ENCODE measurements at places on chromosomes 3 and 15.
A peak's percentile ranks its signal among the peaks of the same experiment; 100 is the strongest.

DNA sequence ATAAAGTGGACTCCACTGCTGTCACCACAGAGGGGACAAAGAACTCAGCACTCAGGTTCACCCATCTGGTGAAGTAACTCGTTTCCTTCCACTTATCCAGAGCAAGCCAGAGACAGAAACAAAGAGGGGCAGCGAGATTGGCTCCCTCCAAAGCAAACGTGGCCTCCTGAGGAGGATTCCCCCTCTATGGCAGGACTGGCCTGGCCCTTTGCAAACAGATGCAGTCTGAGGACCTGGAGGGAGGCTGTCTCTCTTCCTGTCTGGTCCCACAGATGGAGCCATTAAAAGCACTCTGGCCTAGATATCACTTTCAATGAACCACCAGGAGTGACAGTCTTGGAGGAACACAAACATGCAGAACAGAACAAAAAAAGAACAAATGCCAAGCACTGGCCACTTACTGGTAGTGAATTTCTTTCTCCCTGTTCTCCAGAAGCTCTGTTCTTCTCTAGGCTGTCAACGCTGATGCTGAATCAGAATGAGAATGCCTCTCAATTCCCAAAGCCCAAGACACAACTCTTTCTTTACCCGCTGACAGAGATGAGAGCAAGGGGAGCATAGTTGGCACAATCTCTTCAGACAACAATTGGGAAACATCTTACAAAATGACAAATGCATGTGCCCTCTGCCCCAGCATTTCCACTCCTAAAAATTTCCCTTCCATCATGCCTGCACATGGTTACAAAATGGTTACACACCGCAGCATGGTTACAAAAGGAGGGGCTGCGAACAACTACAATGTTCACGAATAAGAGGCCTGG is 14.3 kb downstream of the KLHL25 start:
- DNase-seq: no peak

DNA sequence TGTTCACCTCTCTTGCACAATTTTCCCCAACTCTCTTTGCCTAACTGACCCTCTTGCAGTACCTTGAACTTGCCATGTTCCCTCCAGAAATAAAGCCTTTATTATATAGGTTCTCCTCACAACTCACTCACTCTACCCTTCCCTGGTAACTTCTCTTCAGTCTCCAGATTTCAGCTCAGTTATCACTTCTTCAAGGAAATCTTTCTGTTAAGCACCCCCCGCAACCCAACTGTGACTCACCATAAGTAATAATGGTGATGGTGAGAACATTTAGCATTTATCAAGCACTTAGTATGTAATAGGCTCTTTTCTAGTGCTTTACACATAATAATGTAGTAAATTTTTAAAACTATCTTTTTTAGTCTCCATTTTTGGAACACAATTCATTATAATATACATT is 8.1 kb upstream of the OR5K1 start:
- DNase-seq: no peak

DNA sequence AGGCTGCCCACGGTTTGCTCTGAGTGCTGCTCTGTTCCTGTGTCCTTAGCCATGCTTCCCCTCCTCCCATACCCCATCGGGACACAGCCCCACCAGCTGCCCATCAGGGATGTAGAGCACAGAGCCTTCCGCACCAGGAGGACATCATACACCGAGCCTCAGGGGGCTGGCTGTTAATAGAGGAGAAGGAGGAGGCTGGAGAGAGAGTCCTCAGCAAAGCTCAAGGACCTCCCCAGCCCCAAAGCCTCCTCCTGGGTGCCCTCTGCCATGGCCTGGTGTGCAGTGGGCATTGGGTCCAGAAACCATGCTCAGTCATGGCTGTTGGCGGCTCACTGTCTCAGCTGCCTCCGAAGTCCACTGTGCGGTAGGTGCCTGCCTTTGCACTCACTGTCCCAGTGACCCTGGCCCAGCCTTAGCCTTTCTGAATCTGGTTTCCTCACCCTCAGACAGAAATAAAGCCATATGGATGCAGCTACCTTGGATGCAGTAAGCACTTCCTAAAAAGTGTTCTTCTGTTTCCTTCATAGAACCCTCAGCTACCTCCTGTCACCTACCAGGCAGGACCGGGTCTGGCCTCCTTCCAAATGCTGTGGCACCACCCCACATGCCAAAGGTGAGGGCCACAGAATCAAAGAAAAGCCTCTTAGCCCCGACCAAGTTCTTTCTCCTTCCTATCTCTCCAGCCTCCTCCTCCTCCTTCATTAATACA is 53.9 kb downstream of the ACAD9 start:
- DNase-seq: no peak

GRCh38 chr15:60400944-60401343 is 3.2 kb upstream of the ANXA2 start:
- DNase-seq: peak; percentile 59

DNA sequence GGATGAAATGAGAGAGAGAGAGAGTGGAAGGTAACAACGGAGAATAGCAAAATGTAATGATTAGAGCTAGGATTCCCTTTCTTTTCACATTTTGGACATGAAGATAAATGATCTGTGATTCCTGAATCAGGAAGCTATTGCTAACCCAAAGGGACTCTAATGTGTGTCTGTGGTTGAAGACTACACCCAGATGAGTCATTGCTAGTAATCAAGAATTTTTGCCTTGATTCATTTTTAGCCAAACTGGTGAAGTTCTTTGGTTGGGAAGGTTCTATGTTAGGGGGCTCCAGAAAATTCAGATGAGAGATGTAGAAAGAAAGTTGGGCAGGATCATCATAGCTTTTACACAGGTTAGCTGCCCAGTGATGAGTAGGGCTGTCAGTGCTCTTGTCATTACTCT is 116.4 kb downstream of the DUT start:
- DNase-seq: no peak

- DNase-seq: no peak
Measured at GRCh38 chr15:63469984-63470383, 34.4 kb upstream of the USP3 start.

GRCh38 chr3:182220013-182220412 is 508.3 kb downstream of the SOX2 start:
- DNase-seq: no peak

DNA sequence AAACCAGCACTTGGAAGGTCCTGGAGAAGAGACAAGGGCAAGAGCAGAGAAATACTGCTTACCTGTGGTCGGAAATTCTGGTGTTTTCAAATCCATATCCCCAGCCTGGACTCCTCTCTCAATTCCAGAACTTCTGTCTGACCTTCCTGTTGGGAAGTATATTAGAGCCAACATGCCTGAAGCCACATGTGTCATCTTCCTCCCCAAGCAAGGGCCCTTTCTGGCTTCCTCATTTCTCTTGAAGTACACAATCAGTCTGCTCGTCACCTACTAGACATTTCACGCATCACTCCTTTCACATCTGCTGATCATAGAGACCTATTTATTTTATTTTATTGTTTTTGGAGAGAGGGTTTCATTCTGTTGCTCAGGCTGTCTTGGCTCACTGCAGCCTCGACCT is 8.4 kb downstream of the PARP14 start:
- no peak for DNase-seq

DNA sequence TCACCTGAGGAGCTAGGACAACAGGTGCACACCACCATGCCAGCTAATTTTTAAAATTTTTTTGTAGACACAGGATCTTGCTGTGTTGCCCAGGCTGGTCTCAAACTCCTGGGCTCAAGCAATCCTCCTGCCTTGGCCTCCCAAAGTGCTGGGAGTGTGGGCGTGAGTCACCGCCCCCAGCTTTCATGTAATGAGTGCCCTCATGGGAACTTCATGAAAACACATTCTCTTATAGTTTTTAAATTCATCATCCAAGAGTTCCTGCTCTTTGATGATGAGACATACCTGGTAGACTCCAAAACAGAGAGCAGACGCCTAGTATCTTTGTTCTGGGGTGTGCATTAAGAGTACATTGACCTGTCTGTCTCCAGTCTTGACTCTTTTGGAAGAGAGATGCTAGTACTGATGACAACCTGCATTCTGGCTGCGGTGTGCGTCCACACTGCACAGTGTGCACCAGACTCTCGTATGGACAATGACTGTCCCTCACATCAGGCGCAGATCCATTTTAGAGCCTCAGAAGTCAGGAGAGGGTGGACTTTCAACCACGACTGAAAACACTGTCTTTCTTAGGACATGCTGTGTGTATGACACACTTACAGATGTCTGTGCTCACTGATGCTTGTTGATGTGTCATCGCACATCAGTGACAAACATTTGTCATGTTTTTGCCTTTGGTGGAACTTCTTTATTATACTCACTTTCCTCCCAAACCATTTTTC is 2.0 kb downstream of the NRROS start:
- no peak for DNase-seq

- DNase-seq: no peak
Measured at GRCh38 chr15:57496594-57496945, 95.1 kb upstream of the MYZAP start.

DNA sequence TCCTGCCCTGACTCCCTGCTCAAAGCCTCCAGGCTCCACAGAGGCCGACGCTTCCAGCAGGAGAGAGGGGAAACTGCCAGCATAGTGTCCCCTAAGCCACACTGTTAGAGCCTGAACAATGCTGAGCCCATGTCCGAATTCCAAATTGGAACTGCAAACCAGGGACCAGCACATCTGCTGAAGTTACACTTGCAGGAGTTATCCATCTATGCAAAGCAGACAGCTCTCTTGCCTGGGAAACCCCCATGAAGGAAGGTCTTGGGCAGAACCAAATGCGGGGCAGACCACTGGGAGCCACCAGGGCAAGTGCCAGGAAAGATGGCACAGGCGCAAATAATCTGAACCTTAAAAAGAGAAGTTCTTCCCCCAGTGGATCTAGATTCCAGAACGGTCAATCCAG is 625 bp downstream of the LRRC15 start:
- DNase-seq: no peak

GRCh38 chr15:41695750-41696436 is 35.7 kb downstream of the MGA start:
- DNase-seq: peak; percentile 45

DNA sequence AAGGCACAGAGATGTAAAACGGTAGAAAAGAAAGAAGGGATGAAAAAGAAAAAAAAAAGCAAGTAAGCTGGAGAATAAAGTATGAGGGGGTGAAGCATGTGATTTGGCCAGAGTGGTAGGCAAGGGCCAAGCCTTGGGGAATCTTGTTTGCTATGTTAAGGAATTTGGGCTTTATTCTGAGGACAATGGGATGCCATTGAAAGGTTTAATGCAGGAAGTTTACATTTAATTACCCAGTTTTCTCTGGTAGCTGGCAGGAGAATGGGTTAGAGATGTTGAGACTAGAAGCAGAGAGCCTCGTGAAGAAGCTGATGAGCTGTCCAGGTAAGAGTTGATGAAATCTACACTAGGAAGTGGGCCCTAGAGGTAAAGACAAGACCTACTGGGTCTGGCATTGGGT is 455.9 kb downstream of the PDCD6IP start:
- peak; percentile 62 for DNase-seq

DNA sequence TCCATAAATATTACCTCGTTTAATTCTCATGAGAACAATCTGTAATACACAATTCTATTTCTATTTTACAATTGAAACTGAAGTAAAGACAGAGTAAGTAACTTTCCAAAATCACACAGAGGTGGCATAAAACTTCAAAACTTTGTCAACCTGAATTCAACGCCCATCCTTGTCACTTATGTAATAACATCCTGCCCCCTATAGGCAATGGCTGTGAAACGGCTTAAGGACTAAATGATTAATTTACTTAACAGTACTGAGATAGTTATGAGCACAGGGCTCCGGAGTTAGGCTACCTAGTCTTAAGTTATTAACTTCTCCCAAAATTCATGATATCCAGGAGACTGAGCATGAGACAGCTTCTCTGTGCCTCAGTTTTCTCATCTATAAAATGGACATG is 293.1 kb upstream of the CHRM5 start:
- peak; percentile 81 for DNase-seq

- no peak for DNase-seq
Measured at GRCh38 chr3:69767571-69767970, 28.3 kb downstream of the MITF start.

GRCh38 chr15:94125156-94125555 is 106.2 kb upstream of the MCTP2 start:
- DNase-seq: no peak

DNA sequence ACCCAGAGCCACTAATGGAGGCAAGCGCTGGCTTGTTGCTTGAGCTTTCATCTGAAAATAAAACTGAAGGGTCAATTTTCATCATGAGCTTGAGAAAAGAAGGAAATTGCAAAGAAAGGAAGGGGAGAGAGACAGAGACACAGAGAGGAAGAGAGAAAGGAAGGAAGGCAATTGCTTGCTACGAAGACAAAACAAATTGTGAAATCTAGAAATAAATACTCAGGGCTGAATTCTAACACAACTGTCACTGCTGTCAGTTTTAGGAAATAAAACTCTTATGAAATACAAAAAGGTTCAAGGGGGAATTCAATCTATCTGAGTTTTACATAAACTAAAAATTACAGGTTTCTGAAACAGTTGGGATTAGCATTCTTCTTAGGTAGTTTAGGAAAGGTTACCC is 36.7 kb downstream of the FOXP1 start:
- DNase-seq: no peak

- DNase-seq: no peak
Measured at GRCh38 chr15:27705056-27705455, 394.1 kb downstream of the OCA2 start.

GRCh38 chr15:89630974-89631901 is 24.0 kb downstream of the KIF7 start:
- peak; percentile 22 for DNase-seq

- DNase-seq: no peak
Measured at GRCh38 chr3:72461787-72462186, 386.5 kb downstream of the SHQ1 start.

DNA sequence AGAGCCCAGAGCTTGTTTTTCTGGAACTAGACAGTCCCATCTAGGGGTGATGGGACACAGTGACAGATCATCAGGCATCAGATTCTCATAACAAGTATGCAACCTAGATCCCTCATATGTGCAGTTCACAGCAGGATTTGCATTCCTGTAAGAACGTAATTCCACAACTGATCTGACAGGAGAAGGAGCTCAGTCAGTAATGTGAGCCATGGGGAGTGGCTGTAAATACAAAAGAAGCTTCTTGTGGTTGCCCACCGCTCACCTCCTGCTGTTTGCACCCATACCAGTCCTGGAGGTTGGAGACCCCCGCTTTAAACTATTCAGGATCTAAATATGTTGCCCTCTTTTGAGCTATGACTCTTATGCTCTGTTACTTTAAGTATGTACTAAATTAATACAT is 167.3 kb downstream of the ALCAM start:
- DNase-seq: no peak

GRCh38 chr3:52836986-52837385 is 2.2 kb upstream of the MUSTN1 start:
- no peak for DNase-seq

DNA sequence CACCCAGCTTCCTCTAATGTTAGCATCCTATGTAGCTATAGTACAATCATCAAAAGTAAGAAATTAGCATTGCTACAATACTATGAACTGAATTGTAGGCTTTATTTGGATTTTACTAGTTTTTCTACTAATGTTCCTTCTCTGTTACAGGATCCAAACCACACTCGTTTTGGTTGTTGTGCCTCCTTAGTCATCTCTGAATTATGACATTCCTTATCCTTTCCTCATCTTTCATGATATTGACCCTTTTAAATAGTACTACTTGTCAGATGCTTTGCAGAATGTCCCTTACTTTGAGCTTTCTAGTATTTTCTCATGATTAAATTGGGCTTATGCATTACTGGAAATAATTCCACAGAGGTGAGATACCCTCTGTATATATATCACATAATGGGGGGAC is 265.4 kb downstream of the VPS13C start:
- DNase-seq: no peak

All from GM23338 (cell line).